IPS DF 6.9 (cell line): ENCODE measurements at places on chromosomes 1 and 21.

GRCh38 chr1:210477328-210477924, 148.7 kb downstream of the HHAT start:
- no peak for DNase-seq

DNA sequence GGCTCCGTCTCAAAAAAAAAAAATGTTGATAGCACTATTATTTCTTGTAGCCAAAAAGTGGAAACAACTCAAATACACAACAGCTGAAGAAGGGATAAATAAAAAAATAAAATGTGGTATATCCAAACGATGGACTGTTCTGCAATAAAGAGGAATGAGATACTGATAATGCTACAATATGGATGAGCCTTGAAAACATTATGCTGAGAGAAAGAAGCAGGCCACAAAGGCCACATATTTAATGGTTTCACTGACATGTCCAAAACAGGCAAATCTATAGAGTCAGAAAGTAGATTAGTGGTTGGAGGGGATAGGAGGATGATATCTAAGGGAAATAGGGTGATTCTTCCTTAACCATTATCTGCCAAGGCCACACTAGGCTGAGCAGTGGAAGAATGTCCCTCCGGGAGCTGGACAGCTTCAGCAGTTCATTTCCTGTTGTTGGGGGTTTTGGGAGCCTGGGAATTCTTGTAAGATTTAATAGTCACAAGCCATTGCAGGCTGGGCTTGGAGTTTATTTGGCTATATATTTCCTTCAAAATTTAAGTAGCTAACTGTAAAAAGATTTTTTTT, 53.5 kb downstream of the ST3GAL3 start:
- no peak for DNase-seq

- DNase-seq = no peak
Observed at GRCh38 chr1:25854554-25854953, 4.7 kb downstream of the AUNIP start.

DNA sequence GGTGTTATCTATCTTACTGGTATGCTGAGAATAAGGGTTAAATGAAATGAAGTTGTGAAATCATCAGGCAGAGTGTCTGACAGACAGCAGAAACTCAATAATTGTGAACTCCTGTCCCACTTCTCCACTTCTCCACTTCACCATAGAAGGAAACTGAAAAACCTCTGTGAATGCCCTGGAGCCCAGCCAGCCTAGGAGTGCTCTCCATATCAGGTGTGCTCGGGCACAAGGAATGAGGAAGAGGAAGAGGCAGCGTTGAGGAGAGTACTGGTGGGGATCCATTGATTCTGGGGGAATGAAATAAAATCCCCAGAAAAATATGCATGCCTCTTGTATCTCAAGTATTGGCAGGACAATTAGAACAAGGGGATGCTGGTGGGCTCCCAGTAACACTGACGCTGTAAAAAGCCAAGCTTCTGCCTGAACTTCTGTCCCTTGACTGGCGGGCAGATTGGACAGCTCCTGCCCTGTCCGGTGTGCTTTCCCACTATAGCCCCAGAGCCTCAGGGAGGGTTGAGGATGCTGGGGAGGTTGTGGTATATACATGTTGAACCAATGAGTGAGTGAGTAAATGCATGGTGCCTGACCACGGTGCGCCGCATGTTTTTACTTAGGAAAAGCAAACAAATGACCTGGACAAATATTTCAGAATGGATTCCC, 47.7 kb downstream of the NMNAT2 start:
- no peak for DNase-seq

DNA sequence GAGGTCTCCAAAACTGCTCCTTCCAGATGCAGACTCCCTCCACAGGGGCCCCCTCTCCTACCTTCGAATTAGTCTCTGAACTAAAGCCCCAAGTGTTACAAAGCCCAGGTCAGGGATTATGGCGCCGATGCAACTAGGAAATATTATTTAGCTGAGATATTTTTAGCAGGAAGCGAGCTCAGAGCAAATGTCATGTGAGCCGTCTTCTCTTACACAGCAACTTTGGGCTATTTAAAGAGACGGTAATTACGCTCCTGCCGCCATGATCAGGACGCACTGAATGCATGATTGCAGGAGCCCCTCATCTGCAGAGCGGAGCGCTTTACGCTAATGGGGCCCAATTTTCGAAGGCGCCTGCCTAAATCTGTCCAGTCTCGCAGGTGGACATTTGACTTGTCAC, 55.3 kb upstream of the TARDBP start:
- DNase-seq = no peak

DNA sequence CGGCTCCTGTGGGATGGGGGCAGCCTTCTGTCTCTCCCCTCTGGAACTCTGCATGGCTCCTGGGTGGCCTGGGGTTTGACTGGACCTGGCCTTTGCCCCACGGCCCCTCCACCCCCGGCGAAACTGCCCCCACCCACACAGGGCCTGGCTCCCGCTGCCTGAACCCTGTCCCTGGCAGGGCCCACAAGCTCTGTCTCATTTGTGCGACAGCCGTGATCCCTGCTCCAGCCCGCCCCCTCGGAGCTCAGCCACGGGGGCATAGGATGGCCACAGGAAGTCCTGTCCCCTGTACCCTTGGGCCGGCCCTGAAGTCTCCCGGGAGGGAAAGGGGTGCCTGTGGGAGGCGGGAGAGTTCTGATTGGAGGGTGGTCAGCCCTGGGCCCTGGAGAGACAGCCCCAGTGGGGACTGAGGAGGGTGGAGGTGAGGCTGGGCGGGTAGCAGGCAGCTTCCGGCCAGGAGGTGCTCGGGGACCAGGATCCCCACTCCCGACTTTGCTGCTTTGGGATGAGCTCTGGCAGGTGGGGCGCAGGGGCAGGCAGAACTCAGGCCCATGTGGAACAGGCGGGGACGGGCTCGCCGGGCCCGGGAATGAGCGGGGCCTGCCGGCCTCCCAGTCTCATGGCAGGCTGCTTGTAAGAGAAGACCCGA, 45.1 kb downstream of the SLX9 start:
- DNase-seq = no peak

DNA sequence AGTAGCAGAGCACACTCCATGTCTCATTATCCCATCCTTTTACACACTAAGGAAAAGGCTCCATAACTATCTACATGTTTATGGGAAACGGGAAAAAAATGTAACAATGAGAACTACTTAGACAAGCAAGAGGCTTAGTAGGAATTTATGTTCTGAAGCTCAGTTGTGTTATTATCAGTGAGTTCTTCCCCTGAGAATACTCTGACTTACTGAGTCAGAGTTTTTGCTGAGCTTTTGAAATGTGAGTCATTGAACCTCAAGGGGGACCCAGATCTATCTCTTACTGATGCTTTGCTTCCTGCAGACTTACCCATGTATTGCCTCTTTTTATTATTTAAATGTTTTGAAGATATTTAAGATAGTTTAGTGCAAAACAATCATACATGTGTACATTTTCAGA, 20.1 kb downstream of the CFHR5 start:
- no peak for DNase-seq

DNA sequence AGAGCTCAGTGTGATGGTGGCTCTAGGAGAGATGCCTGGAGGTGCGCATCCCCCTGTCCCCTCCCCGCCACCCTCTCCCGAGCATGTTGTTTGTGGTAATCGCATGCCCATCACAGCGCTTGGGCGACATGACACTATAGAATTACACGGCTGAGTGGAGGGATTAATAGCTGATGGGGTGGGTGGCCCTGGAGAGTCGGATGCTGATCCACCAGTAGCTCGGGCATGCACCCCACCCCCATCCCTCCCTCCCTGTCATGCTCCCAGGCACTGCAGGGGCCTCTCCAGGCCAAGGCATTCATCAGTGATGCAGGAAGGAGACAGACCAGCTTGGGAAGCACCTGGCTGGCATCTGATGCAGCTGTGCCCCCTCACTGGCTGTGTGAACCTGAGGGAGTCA, 159.0 kb upstream of the IGSF21 start:
- DNase-seq = no peak
